ENCODE measurements at places on chromosomes 2 and 18.

GRCh38 chr2:143745060-143745459 is 615.8 kb downstream of the ARHGAP15 start:
- DNase-seq = no peak

GRCh38 chr2:44612276-44612675 is 250.5 kb downstream of the CAMKMT start:
- no peak for DNase-seq

GRCh38 chr2:102331311-102331980 is 20.1 kb downstream of the IL1RL1 start:
- DNase-seq = peak; percentile 24

DNA sequence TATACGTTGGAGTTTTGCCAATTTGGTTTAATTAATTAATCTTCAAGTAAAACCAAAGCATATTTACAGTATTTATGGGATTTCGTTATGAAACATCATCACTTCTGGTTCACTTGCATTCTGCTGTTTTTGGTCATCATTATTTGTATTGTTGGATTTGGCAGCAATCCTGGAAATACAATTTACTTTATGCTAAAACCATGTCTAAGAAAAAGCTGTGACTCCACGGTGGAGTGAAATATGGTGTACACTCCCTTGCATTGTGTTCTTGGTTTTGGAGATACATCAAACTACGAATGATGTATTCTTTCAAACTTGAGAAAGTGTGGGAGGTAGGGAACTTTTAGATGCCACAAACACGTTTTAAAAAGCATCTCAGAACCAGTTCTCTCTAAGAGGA is 106.4 kb downstream of the CTAGE1 start:
- DNase-seq = no peak

GRCh38 chr2:96267159-96267971 is 1.3 kb downstream of the CIAO1 start:
- peak; percentile 86 for DNase-seq

Measured in activated CD4-positive, alpha-beta T cell treated with anti-CD3 and anti-CD28 coated beads, Interleukin-2, amount 10 ng/mL, durations not matched to agents 24 days and 14 days (primary cell).